NCI-H2029 treated with DMSO at 0.1 percent for 48 hours (cell line): ENCODE measurements at places on chromosomes 6 and 20.

DNA sequence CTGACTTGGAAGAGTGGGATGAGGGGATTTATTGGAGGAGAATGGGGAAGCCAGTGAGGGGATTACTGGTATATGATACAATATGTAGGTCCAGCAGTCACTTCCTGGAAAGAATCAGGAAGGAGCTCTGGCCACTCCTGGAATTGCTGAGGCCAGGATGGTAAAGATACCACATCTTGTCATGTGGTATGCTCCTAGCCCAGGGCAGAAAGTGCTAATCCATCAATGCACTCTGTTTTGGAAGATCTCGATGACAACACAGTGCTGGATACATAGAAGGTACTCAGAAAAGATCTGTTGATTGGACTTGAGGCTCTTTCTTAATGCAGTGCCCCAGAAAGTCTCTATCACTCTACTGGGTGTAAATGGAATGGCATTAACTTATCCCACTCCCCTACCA lies 52.6 kb downstream of the LAMP5 start:
- no peak for DNase-seq

GRCh38 chr6:163667372-163668060 lies 253.0 kb downstream of the QKI start:
- no peak for DNase-seq

- no peak for DNase-seq
Observed at GRCh38 chr6:138806889-138807288, 11.0 kb downstream of the ECT2L start.

DNA sequence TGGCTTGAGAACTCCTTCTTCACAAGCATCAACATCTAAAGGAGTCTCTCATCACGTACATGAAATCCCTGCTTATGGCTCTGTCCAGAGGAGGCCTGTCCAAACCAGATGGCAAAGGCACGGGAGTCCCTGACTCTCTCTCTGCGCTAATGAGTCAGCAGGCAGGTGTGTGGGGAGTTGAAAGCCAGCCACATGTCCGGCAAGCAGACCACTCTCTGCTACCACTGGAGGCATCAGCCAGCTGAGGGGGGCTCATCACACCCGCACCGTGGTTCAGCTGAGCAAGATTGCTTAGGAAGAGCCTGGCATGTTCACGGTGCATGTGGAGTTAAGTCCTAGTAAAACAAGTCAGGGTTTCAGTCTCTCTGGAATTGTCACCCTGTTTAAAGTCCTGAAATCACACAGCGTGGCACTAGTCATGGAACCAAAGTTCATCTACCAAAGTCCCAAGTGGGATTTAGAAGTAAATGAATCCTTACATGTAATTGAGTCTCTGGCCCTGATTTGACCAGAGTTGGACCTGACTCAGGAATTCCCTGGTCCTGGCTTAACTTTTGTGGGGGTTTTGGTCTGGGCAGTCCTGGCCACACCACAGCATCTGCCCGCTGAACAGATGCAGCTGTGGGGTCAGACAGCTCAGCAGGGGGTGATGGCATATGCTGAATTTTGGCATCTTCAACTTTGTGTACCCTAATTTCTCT lies 155.2 kb upstream of the RIN2 start:
- DNase-seq, result no peak

DNA sequence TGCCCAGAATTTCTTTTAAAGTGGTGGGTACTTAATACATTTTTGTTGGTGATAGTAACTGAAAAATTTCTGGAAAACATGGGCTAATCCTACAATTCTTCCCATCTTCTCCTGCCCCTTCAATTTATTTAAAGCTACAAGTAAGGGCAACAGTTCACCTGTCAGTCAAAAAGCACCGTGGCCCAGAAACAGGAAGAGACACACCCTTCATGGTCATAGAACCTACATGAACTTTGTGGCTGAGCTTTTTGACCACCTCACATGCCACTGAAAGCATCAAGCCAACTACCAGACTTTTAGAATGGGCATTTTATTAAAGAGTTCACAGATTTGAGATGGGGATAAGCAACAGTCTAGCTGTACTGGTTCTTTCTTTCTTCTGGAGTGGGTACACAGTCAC lies 201.1 kb upstream of the CNR1 start:
- DNase-seq, result no peak

DNA sequence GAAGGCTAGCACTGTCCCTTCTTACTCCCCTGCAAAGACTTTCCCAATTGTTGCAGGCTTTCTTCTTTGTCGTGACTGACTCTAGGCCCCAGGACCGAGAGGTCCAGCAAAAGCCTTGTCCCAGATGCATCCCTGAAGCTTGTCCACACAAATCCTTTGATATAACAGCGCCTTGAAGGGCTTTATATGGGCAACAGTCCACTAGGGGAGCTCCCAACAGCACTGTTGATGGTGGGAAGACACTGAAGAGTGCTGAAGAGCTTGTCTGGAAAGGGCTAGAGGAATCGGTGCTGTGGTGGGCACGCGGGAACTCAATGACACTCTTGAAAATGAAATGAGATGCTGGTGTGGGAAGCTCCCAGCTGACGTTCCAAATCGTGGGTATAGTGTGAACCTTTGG lies 316.1 kb upstream of the CDH4 start:
- DNase-seq, result no peak

DNA sequence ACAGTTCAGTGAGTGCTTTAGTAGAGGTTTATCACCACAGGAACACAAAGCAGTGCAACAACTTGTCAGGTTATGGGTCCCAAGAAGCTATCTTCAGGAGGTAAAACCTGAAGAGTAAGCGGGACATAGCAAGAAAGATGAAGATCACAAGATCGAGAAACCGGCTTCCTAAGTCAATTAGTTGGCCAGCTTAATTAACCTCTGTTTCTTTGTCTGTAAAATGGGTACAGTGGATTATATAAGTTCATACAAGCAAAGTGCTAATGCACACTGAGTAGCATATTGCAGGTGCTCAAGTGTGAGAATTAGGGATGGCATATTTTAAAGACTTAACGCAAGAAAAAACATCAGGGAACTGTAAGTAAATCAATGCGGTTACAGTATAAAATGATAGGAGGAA lies 12.5 kb downstream of the FBXO30 start:
- DNase-seq, result no peak

DNA sequence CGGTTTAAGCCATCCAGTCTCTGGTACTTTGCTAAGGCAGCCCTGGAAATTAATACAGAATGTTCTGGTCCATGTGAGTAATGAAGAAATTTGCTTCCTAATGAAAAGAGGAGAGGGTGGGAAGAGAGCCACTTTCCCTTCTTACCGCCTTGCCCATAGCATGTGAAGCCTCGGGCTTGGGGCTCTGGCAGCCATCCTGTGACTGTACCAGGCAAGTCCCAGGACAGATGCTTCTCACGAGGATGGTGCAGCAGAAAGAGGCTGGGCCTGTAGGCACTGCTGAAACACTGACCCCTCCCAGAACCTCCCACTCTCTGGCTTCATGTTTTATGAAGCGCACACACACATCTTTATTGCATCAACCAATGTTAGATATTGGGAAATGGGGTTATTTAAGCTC lies 74.8 kb downstream of the IYD start:
- DNase-seq, result no peak

DNA sequence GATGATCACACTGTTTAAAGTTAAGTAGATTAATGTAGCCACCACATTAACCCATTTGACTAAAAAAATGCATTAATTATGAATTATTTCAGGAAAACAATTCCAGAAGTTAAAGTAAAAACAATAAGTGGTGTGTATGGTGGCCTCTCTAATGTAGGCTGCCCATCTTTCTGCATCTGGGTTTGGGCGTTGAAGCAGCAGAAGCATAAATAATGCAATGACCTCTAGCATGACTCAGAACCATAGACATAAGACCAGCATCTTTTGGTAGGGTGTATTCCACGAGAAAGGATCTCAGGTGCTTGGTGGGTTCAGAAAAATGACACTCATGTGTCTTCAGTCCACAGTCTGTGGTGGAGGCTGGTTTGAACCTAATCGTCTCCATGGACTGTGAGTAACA lies 18.6 kb upstream of the NKAIN2 start:
- DNase-seq, result no peak

- DNase-seq, result no peak
Observed at GRCh38 chr6:131255911-131256310, 120.6 kb downstream of the AKAP7 start.

DNA sequence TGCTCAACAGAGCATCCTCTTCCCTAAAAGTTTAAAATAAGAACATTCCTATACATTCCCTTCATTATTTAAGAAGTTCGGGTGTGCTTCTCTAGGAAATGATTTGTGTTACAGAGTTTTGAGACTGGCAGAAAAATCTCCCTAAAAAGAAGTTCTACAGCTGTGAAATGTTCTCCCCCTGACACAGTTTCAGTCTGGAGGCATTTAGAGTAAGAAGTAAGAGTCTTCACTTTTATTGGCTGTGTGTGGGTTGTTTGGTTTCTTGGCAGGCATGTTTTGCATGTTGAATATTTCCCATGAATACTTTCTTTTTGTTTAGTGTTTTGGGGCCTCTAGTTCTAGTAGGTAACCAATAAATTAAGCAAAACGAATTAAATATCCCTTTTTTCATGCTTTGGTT lies 195.9 kb downstream of the TENT5A start:
- no peak for DNase-seq

GRCh38 chr6:170019818-170020583 lies 268.6 kb downstream of the ERMARD start:
- no peak for DNase-seq

DNA sequence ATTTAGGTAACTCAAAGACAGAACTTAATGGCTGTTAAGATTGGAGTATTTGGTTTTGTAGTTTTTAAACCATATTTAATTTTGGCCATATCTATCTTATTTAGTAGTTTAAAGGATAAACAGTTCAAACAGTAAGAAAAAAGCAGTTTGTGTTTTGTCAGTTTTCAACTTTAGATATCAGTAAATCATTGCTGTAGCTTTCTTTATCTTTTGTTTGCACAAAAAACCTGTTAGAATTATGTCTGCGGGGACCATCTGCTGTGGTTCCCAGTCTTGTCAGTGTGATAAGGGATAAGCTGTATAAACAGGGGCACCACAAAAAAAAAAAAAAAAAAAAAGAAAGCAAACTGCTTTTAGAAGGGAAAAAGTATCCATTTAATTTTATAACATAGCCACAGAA lies 40.9 kb downstream of the CDKAL1 start:
- DNase-seq, result no peak

GRCh38 chr6:117513778-117514365 lies 31.4 kb downstream of the DCBLD1 start:
- no peak for DNase-seq

DNA sequence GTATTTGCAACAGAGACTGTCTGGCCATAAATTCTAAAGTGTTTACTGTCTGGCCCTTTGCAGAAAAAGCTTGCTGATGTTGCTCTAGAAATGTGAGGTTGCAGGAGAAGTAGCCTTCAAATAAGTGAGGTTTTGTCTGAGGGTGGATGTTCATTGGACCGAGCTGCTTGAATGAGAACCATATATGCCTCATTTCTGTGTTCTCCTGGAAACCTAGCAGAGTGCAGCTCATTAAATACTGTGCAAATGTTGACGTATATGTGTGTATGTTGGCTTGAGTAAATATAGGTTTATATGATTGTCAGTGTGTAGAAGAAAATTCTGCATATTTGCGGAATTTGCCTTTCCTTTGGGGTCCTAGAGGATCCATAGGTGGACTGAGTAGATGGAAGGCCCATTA lies 39.0 kb downstream of the CHMP4B start:
- no peak for DNase-seq

DNA sequence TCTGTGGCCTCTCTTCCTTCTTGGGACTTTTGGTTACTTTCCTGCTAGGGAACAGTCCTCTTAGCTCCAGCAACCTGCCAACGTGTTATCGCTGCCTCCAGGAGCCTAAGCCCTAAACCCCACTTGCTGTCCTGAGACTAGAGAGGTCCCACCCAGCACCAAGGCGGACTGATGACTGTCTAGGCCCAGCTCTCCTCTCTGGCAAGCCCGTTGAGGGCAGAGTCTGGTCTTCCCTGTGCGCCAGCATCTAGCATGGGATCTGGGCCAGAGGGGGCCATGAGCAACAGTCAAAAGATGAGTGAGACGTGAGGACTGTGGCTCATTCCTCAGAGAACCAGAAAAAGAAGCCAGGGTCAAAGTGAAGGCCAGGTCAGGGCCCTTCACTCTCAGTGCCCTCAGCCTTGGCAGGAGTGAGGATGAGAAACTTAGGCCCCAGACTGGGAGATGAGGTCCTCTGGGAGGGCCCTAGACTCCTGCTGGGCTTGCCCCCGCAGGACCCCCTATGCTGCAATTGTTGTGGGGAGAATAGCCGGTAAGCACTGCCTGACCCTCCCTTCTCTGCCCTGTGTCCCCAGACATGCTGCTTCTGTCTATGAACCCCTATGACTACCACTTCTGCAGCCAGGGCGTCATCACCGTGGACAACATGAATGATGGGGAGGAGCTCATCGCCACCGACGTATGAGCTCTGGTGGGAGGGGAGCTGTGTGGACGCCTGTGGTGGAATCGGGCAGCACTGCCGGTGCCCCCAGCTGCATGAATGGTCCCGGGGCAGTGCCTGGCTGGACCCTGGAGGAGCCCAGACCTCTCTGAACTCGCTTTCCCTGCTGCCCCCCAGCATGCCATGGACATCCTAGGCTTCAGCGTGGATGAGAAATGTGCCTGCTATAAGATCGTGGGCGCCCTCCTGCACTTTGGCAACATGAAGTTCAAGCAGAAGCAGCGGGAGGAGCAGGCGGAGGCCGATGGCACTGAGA lies 30.9 kb downstream of the MYH7B start:
- DNase-seq, result no peak

GRCh38 chr6:52529311-52529710 lies 47.5 kb downstream of the TRAM2 start:
- no peak for DNase-seq

DNA sequence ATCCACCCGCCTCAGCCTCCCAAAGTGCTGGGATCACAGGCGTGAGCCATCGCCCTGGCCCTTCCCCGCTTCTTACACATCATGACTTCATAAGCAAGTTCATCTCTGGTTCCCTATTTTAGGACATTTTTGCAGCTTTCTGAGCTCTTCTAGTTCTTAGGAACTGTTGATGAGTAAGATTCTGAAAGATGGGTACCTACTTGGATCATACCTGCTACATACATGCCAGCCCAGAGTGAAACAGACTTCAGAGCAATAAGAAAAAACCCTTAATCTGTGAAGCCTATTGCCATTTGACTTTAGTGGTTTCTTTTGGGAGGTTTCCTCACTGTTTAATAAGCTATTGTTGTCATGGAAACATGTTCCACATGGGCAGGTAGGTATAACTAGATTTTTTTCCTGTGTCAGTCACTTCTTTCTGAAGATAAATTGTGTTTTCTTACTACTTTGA lies 27.9 kb upstream of the TMEM217 start:
- no peak for DNase-seq
